ENCODE measurements at places on chromosomes 3 and 15.
A peak's percentile ranks its signal among the peaks of the same experiment; 100 is the strongest.

DNA sequence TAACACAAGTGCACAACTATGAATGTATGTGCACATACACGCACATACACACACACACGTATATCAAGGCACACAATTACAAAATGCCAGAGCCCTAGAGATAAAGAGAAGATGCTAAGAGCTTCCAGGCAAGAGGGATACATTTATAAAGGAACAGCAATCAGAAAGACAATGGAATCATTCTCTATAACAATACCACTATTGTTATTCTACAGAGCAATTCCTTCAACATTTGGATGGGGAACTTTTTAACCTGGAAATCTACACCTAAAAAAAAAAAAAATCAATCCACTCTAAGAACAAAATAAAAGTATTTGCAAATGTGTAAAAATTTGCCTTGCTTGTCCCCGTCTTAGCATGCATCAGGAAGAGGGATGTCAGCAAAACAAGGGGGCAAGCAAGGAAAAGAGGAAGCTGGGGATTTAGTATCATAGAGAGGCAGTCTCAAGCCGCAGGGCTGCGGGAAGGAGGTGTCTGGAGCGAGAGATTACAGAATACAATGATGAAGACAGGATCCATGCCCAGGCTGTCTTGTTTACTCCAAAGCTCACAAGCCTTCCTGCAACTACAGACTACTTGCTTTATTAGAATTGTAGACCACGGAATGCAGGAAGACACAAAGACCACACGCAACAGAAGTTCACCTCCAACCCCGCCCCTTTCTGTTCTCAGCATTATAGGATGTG is 220.2 kb downstream of the NTRK3 start:
- DNase-seq = no peak

DNA sequence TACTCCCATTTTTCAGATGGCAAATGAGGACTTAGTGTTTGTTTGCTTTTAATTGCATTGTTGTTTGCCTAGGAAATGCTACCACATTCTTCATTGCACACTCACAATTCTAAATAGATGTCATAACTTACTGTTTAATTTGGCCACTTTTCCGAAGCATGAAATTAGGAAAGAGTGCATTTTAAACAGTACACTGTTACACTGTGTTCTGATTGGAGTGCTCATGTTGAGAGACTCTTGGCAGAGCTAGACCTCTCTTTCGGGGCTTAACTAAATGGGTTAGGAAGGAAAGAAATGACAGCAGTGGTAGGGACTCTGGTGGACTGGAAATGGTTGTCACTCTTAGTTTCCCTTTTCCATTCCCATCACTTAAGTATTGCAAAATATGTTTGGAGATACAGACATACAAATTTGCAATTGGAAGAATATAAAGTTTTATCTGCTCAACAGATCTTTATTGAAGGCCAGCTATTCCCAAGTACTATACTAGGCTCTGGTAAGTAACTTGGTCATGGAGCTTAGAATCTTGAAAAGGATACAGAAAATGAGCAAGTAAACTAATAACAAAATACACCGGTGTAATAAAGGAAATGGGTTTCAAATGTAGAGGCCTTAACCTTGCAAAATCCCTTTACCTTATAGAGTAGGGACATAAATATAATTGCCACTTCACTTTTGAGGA is 90.2 kb downstream of the DCUN1D1 start:
- DNase-seq = no peak

DNA sequence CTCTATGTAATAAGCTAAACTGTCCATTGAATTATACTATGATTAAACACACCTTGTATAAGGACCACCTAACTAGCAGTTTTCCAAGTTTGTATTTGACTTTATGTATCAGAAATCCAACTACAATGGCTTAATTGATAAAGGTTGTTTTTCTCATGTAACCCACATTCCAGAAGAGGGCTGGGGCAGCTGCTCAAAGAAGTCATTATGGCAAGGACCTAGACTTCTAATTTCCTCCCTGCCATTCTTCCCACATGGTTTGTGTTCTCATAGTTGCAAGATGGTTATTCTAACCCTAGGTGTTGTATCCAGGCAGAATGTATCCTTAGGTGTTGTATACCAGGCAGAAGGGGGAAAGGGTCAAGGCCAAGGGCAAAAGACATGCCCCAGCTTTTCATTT is 35.7 kb downstream of the GPR176 start:
- no peak for DNase-seq

DNA sequence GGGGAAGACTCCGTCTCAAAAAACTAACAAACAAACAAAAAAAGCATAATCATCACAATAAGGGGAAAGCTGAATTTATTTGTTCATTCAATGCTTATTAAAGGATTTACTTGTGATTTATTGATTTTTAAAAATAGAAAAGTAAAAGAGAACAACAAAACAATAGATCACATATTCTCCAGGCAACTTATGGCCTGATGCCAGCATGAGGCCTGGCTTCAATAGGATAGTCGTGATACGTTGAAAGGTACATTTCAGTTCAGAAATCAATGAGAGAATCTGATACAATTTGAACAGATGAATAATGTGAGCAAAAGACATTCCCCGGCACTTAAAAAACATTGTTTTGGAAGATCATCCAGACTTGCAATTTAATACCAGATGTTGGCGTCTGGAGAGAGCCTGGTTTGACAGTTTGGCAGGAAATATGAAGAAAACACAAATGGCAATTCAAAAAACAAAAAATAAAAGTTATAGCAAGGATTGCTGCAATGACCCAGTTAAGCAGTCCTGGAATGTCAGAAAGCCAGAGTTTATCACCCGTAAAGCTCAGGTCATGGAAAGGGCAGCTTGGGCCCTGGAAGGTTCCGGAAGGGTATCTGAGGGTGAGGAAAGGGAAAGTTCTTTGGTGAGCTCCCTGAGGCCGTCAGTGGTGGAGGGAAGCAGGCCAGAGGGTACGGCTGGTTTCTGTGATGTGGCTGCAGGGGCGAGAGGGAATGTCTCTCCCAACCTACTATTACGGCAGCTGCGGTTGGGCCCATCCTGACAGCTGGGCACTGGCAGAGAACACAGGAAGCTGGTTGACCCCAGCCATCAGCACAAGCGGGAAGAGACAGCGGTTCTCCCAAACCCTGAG is 230.2 kb upstream of the HES1 start:
- no peak for DNase-seq

GRCh38 chr15:63466378-63467192 is 37.8 kb upstream of the USP3 start:
- DNase-seq = peak; percentile 10

DNA sequence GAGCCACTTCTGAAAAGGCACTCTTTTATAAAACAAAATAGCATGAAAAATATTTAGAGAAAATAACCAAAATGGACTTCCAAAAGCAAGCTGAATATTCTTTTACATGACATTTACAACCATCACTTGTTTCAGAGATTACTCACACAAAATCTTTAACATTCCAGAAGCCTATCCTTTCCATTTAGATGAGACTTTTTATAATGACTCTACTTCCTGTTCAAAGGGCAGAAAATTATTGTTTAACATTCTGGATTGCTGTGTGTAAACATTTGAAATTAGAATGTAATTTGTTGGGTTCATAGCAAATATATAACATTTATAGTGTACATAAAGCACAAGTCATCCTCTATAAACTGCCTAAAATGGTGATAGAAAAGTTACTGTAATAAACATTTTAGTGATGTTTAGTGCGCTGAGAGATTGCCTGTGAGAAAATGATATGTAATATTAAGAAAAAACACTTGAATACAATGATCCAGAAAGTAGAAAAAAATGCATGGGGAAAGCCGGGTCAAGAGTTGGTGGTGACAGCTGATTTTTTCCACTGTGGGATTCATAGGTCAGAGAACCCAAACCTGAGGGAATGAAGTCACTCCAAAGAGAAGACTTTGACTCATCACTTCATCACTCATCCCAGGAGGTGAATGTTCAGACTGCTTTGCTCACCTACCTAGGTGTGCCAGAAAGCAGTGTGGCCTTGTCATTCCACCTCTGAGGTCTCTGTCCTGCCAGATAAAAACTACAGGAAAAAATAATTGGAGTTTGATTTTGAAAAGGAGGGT is 305.8 kb downstream of the ARPP21 start:
- no peak for DNase-seq

GRCh38 chr15:80580106-80580505 is 115.0 kb upstream of the ABHD17C start:
- no peak for DNase-seq

DNA sequence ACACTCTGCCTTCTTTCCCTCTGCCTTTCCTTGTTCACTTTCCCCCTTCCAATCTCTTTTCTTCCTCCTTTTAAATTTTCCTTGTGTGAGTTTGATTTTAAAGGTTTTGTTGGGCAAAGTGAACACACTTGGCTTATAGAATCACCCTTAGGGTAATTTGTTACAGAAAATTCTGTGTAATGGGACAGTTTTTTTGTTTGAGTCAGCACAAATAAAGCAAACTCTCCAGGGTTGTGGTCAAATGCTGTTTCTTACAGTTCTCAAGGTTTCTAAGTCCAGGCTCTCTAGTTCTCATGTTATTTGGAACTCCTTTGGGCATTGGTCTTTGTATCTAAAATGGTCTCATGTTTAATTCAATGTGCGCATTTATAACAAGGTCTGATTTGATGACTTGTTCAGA is 307.1 kb downstream of the PTPRG start:
- DNase-seq = no peak

DNA sequence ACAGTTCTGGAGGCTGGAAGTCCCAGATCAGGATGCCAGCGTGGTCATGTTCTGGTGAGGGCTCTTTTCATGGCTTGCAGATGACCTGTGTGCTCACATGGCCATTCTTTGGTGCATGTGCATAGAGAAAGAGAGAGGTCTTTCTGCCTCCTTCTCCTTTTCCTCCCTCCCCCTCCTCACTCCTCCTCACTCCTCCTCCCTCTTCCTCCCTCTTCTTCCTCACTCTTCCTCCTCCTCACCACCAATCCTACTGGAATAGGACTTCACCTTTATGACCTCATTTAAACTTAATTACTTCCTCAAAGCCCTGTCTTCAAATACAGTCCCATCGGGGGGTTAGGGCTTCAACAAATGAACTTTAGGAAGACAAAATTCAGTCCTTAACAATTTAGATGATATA is 23.8 kb downstream of the ZNF654 start:
- no peak for DNase-seq

GRCh38 chr3:185820973-185821758 is 3.7 kb downstream of the IGF2BP2 start:
- DNase-seq = no peak

- no peak for DNase-seq
Measured at GRCh38 chr3:112391648-112392047, 58.7 kb downstream of the CD200 start.

DNA sequence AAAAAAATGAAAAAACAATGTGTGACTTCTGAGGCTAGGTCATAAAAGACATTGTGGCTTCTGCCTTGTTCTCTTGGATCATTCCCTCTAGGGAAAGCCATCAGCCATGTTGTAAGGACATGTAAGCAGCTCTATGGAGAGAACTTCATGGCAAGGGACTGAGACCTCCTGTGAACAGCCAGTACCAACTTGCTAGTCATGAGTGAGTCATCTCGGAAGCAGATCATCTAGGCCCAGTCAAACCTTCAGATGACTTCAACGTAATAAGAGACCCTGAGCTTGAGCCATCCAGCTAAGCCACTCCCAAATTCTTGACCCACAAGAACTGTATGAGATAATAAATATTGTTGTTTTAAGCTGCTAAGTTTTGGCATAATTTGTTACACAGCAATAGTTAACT is 4.9 kb downstream of the MON1A start:
- DNase-seq = no peak

- DNase-seq = no peak
Measured at GRCh38 chr3:106034313-106034712, 165.5 kb upstream of the CBLB start.

DNA sequence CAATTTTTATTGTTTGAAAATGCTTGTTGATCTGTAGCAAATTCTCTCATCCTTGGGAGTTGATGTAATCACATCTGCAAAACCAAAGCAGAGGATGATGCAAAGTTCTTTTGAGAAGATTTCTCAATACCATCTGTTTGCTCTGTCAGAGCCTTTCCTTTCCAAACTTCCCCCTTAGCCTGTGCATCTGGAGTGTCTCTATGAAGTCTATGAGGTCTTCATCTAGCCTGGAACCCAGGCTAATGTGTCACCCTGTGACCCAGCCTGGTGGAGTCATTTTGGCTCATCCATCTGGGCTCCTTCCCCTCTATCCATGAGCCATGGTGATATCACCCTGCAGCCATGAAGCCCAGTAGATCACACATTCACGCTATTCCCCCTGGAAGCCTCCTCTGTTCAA is 123.2 kb upstream of the SLC7A14 start:
- no peak for DNase-seq

- DNase-seq = no peak
Measured at GRCh38 chr3:132205609-132206008, 111.6 kb upstream of the ACP3 start.

DNA sequence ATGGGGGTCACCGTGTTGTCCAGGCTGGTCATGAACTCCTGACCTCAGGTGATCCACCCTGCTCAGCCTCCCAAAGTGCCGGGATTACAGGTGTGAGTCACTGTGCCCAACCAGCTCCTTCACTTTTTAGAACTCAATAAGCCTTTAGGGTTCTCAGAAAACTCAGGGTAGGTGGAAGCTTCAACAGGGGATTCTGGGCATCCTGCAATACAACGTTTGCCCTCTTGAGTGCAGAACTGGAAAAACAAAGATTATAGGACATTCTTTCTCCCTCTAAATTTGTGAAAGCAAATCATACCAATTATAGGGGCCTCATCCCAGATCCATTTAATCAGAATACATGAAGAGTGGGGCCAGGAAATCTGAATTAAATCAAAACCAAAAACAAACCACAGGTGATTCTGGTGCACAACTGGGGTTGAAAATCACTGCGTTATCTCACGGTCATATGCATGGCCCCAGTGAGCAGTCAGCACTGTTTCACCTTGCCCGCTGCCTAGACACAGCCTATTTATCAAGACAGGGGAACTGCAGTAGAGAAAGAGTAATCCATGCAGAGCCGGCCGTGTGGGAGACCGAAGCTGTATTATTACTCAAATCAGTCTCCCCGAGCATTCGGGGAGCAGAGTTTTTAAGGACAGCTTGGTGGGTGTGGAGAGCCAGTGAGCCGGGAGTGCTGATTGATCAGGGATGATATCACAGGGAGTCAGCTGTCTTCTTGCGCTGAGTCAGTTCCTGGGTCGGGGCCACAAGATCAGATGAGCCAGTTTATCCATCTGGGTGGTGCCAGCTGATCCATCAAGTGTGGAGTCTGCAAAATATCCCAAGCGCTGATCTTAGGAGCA is 58.4 kb downstream of the TMEM44 start:
- no peak for DNase-seq

GRCh38 chr3:60528651-60529050 is 722.6 kb downstream of the FHIT start:
- no peak for DNase-seq

DNA sequence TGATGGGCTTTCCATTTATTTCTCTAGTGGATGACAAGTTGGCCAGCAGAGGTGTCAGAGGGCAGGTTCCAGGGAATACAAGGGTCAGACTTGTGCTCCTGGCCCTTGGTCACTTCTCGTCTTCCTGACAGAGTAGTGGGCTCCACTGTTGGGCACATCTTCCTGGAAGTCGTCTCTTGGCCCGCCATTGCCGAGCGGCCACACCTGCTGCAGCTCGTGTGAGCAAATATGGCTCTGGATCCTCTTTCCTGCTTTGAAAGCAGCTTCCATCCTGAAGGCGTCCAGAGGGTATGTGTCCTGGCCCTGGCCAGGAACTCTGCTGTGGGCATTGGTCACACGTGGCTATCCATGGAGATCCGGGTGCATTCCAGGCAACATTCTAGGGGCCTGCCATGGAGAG is 100.2 kb downstream of the SNRPN start:
- DNase-seq = no peak
